Hematopoietic multipotent progenitor cell treated with erythropoietin and hydrocortisone succinate and interleukin-3 and kit ligand, for 8 days (in vitro differentiated cells): ENCODE measurements at places on chromosomes 2 and 18.

DNA sequence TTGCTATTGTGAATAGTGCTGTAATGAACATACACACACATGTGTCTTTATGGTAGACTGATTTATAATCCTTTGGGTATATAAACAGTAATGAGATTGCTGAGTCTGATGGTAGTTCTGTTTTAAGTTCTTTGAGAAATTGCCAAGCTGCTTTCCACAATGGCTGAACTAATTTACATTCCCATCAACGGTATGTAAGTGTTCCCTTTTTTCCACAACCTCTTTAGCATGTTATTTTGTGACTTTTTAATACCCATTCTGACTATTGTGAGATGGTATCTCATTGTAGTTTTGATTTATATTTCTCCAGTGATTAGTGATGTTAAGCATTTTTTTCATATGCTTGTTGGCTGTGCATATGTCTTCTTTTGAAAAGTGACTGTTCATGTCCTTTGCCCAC lies 86.7 kb downstream of the TTC27 start:
- DNase-seq, result no peak

- no peak for DNase-seq
Observed at GRCh38 chr2:18475884-18476283, 84.6 kb downstream of the RDH14 start.

- no peak for DNase-seq
Observed at GRCh38 chr2:31384351-31384750, 30.2 kb downstream of the XDH start.

DNA sequence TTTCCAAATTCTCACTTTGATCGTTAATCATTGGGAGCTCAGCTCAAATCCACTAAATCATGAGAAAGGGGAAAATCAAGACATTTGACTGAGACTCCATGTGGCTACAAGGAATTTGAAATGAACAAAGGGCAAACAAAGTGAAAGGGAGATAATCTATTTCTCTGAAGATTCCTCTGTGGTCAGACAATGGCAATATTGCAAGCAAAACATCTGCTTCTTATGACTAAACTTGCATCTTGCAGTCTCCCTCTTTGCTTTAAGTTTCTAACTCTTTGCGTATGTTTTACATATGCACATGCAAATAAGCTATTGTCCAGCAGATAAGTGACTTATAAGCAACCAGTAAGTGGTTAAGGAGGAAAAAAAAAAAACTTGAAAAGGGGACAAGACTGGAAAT lies 299.1 kb upstream of the NXPH2 start:
- no peak for DNase-seq

GRCh38 chr2:4507661-4508060 lies 804.3 kb downstream of the DCDC2C start:
- DNase-seq, result no peak

DNA sequence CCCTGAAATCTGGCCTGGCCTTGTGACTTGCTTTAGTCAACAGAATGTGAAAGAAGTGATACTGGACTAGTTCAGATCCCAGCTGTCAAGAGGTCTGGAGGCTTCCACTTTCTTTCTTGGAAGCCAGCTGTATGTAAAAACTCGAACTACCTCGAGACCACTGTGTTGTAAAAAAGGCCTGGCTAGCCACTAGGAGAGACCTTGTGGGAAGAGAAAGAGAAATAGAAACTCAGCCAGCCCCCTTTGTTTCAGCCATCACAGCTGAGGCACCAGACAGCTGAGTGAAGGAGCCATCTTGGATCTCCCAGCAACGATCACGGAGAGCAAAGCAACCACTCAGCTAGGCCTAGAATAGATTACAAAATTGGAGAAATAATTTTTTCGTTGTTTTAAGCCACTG lies 324.9 kb upstream of the TCF4 start:
- no peak for DNase-seq

DNA sequence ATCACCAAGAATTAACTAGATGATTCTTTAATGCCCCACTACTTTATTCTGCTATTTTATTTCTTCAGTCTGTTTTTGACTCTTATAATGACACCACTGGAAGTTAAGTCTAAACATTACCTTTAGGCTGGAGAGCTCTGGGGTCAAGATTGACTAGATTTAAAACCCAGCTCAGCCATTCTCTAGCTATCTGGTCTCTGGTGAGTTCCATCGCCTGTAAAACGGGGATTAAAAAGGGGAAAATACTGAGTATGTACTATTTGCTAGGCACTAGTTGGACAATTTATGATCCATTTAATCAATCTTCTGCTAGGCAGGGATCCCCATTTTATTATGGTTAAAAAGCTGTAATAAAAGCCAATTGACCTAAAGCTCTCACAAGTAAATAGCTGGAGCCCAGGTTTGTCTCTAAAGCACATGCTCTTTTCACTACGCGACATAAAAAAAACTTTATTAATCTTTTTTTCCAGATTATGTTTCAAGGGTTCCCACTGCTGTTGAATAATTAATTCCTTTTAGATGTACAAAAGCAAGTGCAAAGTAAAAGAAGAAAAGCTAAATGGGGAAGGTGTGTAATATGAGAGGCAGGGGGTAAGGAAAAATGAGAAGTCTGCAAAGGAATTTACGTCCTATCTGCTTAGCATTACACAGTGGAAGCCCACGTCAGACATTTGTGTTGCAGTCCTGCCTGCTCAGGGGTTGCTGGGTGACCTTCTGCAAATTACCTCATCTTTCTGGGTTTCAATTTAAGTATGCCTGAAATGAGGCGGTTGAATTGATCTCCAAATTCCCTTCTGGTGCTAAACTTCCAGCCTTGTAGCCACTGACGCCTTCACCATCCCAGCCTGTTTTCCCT lies 918 bp upstream of the NABP1 start:
- DNase-seq, result peak; percentile 64

GRCh38 chr2:101473591-101473910 lies 1.4 kb downstream of the RFX8 start:
- DNase-seq, result no peak

DNA sequence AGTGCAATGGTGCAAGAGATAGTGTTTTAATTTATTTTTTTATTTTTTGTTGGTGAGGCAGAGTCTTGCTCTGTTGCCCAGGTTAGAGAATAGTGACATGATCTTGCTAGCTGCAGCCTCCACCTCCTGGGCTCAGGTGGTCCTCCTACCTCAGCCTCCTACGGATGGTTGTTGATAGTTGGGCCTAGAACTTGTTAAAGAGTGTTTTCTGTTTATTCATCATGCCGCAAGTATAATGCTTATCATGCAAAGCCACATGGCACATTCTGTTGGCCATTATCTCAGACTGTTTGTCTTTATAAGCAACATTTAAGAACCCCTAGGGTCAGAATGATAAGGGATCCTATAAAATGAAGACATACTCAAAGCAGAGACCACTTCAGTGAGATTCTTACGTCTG lies 1.7 kb downstream of the UGGT1 start:
- DNase-seq, result peak; percentile 96

GRCh38 chr2:191318037-191318728 lies 73.0 kb downstream of the MYO1B start:
- no peak for DNase-seq

- no peak for DNase-seq
Observed at GRCh38 chr2:122033778-122034177, 278.3 kb downstream of the TSN start.

- peak; percentile 11 for DNase-seq
Observed at GRCh38 chr2:14907014-14907612, 274.6 kb downstream of the LRATD1 start.

DNA sequence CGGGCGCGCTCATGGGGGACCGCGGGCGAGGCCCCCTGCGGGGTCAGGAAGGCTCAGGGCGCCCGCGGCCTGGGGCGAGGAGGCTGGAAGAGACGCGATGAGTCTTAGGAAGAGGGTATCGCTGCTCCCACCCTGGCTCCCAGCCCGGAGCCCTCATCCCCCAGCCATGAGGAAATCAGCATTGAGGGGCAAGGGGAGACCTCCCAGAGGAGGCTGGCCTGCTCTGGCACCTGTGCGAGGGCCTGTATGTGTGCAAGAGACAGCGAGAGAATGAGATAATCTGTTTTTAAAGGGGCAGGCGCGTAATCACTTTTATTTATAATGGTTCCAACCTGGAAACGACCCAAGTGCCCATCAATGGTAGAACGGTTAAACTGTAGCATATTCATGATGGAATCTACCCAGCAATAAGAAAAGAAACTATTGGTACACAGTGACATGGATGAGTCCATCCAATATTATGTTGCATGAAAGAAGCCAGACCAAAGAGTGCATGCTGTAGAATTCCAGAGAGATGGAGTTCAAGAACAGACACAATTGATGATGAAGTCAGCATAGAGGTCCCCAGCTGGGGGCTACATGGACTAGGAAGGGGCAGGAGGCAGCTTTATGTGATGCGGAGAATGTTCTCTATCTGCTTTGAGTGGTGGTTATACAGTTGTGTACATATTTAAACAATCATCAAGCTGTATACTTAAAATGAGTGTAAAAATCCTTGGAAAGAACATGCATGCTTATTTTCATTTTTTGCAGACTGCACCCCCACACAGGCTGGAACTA lies 14.4 kb downstream of the FBXO41 start:
- DNase-seq, result no peak

GRCh38 chr2:205461678-205462665 lies 220.3 kb upstream of the NRP2 start:
- DNase-seq, result no peak

DNA sequence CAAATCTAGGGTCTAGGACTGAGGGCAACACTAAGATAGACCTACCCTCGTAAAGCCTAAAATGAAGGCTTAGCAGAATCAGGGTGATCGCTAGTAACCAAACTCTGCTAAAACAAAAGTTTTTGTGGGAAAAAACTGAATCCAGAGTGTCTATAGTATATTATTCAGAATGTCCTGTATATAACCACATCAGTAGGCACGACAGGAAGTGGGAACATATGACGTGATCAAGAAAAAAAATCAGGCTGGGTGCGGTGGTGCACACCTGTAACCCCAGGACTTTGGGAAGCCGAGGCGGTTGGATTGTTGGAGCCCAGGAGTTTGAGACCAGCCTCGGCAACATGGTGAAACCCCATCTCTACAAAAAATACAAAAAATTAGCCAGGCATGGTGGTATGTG lies 106.1 kb downstream of the UGGT1 start:
- no peak for DNase-seq

- DNase-seq, result no peak
Observed at GRCh38 chr2:27720004-27720551, 51.4 kb upstream of the MRPL33 start.

DNA sequence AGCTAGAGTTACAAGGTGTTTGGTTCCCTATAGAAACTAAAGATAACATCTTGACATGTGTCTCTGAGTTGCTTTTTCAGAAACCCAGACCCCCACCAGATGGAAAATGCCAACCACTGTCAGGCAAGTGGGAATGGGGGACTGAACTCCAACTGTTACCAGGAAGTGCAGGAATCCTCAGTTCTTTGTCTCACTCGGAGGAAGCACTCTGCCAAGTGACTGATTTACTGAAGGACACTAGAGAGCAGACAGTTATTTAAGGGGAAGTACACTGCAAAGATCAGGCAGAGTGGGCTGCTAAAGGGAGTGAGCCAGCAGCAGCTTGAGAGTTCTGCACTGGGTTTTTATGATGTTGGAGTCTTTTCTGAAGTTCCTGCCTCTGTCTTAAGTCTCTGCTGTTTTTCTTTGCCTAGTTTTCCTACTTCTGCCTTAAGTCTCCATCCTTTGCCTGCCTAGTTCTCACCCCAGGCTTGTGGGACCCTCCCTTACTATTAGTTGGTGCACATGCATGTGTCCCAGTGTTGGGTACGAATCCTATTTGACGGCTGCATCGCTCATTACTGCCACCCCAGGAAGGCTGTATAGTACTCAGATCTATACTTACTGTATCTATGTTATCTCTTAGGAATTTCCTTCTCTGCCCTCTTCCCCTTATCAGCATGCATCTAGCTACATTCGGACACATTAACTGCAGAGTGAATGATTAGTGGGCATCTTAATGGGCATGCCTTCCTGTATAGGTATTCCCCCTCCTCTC lies 97.1 kb downstream of the TEX51 start:
- no peak for DNase-seq

DNA sequence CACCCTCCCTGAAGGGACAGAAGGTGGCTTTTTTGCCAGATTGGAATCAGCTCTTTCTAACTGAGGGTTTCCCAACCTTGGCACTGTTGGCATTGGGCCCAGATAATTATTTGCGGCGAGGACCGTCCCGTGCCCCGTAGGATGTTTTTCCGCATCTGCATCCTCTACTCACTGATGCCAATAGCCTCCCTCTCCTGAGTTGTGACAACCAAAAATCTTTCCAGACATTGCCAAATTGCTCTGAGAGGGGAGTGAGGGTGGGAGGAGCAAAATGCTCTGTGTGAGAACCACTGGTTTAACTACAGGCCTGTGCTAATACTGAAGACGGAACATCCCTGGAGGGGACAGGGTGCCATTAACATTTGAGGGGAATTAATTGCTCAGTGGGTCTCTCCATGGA lies 33.6 kb upstream of the GLI2 start:
- no peak for DNase-seq

DNA sequence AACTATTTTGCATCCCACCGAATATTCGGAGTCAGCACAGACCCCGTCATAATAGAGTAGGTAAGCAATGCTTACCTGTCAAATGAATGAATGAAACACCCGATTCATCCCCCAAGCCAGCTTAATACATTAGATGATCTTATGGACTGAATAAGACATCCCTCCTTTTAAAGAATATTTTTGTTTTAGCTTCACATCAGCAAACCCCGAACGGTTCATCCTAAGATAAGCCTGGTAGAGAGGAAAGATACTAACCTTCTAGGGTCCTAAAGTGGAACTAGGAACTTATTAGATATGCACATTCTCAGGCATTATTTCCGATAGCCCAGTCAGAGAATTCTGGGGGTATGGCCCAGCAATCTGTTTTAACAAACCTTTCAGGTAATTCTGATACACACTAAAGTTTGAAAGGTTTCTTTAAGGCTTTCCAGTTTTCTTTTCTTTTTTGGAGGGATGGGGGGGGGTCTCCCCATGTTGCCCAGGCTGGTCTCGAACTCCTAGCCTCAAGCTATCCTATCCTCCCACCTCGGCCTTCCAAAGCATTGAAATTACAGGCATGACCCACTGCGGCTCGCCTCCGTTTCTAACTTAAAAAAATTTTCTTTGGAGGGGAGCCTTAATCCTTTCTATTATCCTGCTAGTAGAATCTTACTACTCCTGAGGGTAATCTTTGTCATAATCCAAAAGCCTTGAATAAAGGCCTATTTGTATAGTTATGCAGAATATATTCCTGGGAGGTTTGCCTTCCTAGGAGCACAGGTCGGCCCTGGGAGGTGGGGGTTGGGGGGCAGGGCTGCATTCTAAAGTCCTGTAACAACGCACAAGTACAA lies 1.0 kb upstream of the ACTR3 start:
- DNase-seq, result no peak

DNA sequence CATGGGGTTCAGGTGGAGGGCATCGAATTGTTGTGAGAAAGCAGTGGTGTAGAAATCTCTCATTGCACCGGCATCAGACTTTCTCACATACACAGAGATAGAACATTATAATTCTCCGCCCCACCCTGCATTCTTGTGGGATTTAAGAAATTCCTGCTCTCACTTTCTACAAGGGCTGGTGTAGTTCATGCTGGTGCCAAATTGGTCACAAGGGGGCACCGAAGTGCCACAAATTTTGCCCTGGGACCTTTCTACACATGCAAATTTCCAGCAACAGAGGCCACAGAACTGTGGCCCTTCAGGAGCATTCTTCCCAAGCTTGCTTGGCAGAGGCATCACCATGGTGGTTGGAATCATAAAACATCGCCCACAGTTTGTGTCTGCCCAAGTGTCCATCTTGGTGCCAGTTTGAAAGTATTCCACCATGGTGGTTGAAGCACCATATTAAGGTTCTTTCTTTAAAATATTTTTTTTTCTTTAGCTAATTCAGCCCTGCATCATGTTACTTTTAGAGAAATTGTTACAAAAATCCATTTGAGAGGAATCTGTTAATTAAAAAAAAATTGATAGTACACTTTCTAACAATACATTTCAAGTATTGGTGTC lies 521.2 kb upstream of the FANCL start:
- DNase-seq, result peak; percentile 70

GRCh38 chr2:22124003-22124402 lies 1000.2 kb downstream of the TDRD15 start:
- DNase-seq, result peak; percentile 1
